HuH-7.5 (cell line): ENCODE measurements at places on chromosomes 2 and 18.
A peak's percentile ranks its signal among the peaks of the same experiment; 100 is the strongest.

DNA sequence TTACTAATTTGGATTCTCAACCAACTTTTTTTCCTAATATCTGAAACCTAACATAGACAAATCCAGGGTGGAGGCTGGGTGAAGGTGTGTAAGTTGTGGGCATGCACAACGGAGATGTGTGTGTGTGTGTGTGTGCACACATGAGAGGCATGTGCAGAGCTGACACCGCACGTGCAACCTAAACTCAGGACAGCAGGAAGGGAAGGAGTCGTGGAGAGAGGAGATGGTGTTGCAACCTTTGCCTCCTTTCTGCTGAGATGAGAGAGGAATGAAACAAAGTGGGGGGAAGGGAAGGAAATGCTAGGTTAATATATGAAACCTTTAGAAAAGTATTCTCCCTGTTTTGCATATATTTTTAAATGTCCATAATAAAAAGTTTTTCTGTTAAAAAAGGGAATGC, 64.7 kb downstream of the KCTD1 start:
- no peak for DNase-seq

- DNase-seq = no peak
Measured at GRCh38 chr2:29155578-29155977, 40.4 kb downstream of the CLIP4 start.

GRCh38 chr2:217004656-217005055, 144.8 kb upstream of the TNP1 start:
- no peak for DNase-seq

GRCh38 chr2:84888401-84889276, 7.8 kb upstream of the TRABD2A start:
- DNase-seq = no peak

DNA sequence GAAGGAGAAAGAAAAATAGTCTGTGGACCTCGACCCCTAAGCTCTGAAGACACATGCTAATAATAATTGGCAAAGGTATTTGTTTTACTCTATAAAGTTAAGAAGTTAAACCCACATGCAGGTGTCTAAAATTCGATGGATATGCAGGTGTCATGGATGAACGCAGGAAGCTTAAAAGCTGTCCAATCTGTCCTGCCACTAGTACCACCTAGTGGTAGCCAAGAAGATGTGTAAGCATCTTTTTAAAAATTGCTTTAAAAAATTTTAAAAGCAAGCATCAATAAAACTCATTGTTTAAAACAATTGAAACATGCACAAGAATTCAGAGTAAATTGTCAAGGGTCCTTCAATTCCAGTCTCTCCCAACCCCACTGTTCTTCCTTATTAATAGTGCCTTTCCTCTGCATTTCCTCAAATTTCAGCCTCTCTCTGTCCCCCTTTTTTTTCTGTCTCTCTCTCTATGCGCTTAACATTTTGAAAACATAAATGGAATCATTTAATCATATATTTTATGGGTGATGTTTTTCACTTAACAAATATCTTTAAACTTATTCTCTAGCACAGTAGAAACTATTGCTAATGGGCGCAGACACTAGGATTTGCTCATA, 30.6 kb upstream of the PPP3R1 start:
- DNase-seq = peak; percentile 31
